ENCODE measurements at places on chromosomes 12 and 14.

DNA sequence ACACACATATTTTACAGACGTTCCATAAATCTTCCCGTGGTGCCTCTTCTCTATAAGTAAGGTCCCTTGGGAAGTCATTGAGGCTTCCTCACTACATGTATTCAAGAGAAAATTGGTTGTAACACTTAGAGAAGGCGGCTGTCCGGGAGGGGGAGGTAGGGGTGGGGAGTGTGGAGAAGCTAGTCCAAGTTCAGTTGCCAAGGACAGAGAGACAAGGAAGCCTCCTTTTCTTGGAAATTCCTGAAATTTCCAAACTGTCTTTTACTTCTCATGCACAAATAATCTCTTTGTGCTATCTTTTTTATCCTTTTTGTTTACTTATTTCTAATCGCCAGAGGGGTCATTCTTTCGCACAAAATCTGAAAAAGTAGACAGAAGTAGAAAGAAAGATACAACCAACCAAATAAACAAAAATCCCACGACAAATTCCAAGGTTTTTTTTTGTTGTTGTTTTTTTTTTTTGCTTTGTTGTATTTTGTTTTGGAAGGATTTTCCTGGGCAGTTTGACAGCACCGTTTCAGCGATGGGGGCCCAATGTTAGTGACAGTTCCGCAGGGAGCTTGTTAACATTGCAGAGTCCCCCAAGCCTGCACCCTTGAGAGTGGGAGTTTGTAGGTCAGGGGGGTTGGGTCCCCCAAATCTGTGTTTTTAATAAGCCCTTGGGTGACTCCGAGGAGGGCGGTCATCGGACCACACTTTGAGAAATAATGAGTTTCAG is 45.2 kb downstream of the MAP1LC3B2 start:
- DNase-seq, result peak; percentile 77

DNA sequence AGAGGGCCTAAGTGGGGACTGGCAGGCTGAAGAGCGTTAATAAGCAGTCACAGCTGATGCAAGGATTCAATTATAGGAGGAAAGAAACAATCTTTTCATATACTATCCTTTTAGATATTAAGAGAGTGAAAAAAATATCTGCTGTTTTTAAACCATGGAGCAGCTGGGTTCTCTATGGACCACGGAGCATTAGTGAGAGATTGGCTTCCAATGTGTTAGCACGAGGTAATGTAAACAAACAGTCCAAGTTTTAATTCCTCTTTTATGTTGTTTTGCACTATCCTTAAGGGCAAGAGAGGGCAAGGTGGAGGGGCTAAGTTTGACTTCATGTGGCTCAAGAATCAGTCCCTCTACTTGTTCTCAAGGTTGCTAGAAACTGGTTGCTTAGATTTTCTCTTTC is 30.9 kb downstream of the CDKN1B start:
- no peak for DNase-seq

GRCh38 chr14:101774006-101774795 is 12.7 kb downstream of the PPP2R5C start:
- DNase-seq, result no peak

GRCh38 chr14:27608377-27608776 is 1010.5 kb upstream of the NOVA1 start:
- DNase-seq, result no peak

GRCh38 chr14:80313806-80314205 is 102.5 kb upstream of the DIO2 start:
- DNase-seq, result peak; percentile 70

DNA sequence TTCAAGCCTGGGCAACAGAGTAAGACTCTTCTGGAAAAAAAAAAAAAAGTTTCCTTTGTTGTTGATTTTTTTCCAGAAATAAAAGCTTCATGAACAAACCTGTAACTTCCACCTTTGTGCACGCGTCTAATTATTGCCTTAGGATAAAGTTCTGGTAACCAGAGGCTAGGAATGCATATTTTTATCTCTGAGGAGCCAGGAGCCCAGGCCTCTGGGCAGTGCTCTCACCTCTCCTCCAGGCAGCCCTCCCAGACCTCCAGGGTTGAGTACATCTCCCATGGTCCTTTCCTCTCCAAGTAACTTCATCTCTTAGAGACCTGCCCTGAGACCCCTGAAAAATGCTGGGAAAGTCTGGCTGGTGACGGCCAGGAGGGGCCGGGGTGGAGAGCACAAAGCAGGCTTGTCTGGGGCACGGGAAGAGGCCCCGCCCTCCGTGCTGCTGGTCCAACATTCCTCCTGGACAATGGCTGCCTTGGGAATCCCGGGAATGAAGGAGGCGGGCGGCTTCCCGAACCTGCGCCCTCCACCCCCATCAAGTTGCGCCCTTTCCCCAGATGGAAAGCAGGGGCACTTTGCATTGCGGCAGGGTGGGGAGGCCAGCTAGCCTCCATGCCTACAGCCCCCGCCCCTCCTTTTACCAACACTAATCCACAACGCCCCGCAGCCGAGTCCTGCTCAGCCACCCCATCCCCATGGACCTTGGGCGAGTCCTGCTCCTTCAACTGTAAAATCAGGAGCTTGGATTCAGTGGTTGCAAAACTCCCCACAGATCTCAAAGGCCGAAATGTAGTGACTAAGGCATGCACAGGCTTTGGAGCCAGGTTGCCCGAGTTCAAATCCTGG is 7.3 kb upstream of the FIGNL2 start:
- DNase-seq, result peak; percentile 66
